Adipocyte (in vitro differentiated cells): ENCODE measurements at places on chromosomes 4 and X.

- no peak for DNase-seq
These were observed 82.6 kb downstream of the ANXA3 start for GRCh38 chr4:78634011-78634664.

- peak; percentile 23 for DNase-seq
These were observed 32.8 kb downstream of the HTT start for GRCh38 chr4:3107271-3107670.

DNA sequence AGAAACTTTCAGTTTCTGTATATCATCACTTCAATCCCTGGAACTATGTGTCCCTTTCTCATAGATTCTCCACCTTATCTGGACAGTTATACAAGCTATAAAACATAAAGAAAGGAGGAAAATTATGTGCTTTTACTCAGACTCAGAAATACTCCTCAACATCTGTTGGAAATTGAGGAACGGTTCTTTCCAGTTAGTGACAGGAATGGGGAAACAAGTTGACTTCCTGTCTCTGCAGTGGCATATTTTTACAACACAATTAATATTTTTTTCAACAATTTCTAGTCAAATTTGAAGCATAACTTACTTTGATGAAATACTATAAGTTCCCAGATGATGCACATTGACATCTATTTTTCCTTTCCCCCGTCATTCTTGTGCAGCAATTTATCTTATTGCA lies 27.9 kb downstream of the ABHD18 start:
- DNase-seq, result no peak

- no peak for DNase-seq
These were observed 235.1 kb upstream of the HCCS start for GRCh38 chrX:10875995-10876394.

- DNase-seq, result no peak
These were observed 140.6 kb downstream of the TBL1X start for GRCh38 chrX:9605484-9605883.

DNA sequence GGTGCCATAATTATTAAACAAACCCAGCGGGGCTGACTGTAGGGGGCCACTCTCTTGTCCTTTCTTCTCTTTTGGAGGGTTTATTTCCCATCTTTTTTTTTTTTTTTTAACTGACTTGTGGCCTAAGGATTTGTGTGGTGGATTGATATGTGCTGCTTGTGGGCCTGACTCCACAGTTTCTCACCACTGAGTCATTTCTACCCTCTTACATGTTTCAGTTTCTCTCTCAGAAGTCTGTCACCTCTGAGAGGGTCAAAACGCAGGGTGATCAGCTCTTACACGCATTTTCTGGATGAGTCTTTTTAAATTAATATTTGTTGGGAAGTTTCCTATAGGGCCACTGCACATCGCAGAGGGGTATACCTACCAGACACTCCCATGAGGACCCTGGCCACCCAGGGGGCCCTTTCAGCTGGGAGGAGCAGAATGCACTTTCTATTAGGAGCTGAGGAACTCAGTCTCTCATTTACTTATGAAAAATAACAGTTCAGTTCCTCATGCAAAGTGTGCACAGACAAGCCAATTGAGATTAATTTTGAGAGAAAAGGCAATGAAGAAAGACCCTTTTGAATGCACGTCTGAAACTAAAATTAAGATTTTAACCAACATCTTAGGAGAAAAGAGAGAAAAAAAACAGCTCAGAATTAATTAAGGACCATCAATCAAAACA lies 407.9 kb downstream of the TECRL start:
- DNase-seq, result no peak

DNA sequence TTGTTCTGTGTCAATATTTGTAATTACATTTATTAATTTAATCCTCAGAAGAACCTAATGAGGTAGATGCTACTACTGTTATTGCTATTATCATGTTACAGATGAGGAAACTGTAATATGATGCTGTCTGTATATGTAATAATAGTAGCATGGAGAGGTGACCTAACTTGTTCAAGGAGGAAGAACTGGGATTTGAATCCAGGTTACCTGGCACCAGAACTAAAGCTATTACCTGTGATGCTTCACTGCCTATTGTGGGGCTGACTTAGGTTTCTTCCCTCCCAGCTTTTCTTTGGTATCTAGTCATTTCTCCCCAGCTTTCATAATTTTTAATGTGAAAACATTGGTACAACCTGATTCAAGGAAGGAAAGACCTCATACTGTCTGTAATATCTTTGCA lies 43.6 kb downstream of the RAPGEF2 start:
- DNase-seq, result no peak

DNA sequence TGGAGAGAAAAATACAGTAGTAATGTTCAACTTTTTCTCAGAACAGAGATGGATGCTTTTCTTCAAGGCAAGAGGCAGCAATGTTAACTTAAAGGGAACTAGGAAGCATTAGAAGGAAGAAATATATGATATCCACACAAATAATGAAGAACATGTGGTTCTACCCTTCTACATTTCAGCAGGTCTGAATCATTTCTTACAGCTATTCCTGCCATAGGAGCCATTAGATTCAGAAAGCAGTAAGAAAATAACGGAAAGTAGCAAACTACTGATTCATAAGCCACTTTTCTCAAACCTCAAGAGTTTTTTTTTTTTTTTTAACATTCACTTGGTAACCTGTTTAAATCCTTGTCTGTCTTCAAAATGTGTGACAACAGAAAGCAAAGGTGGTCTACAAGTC lies 1251.6 kb upstream of the AGA start:
- DNase-seq, result no peak
